Activated T-cell treated with anti-CD3 and anti-CD28 coated beads for 4 hours (primary cell): ENCODE measurements at places on chromosomes 13 and 19.

DNA sequence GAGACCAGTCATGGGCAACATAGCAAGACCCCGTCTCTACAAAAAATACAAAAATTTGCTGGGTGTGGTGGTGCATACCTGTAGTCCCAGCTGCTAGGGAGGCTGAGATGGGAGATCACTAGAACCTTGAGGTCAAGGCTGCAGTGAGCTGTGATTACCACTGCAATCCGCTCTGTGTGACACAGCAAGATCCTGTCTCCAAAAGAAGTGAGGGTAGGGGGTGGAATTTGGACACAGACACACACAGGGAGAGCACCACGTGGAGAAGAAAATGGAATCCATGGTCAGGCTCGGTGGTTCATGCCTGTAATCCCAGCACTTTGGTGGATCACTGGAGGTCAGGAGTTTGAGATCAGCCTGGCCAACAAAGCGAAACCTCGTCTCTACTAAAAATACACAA lies 8.7 kb downstream of the TNFSF9 start:
- DNase-seq = no peak

GRCh38 chr19:33703438-33703750 lies 81.6 kb downstream of the CHST8 start:
- DNase-seq = no peak

DNA sequence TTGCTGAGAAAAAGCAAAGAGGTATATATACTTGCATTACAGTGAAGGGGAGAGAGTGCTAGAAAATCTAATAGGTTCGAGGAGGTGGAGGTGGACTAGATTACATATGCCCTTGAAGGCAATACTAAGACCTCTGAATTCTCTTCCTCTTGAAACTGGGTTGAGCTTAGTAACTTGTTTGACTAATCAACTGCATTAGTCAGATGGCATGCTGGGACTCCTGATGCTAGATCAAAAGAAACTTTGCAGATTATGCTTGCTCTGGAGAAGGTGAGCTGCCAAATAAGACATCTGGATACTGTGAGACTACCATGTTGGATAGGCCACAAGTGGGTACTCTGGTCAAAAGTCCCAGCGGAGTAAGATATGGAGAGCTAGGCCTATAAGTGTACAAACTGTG lies 331.3 kb downstream of the KLF5 start:
- no peak for DNase-seq

- no peak for DNase-seq
Observed at GRCh38 chr13:113559901-113560644, 24.5 kb upstream of the TFDP1 start.

DNA sequence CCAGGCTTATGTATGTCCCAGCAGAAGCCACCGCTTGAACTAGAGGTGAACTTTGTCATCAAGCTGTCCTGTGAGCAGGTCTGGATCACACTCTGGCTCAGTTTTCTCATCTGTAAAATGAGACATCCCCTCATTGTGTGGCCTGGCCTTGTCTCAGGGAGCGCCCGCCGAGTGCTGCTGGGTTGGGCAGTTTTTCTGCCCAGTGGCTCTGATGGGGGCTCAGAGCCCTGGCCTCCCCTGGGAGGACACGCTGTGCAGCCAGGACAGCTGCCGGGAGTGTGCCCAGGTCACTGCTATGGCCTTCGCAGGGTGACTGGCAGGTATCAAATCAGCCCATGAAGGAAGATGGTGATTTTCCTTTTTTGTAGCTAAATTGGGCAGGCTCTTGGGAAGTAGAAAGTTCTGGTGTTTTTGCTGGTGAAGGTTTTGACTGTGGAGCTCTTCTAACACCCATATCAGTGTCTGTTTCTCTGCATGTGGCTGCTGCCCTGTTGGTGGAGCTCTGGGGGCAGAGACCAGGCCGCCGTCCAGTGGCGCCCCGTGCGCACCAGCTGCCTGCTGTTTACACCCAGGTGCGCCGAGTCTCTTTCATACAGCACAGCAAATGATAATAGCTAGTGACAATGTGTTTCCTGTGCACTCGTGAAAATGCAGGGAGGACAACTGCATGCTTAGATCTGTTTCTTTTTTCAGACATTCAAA lies 40.8 kb downstream of the SLC7A9 start:
- DNase-seq = no peak

- DNase-seq = no peak
Observed at GRCh38 chr13:109694972-109695371, 91.4 kb downstream of the IRS2 start.

GRCh38 chr13:21871382-21871781 lies 200.5 kb downstream of the FGF9 start:
- DNase-seq = no peak

DNA sequence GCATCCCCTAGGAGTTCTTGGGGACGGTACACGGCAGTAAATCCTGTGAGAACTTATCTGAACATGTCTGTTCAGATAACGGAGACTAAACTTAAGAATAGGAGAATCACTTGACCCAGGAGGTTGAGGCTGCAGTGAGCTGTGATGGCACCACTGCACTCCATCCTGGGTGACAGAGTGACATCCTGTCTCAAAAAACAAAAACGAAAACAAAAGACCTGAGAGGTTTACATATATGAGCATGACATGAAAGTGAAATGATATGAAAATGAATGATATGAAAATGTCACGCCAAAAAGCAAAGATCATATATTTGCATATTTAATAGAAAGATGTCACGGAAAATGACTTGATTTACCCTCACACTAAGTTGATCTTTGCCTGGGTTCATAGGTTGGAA lies 5.8 kb downstream of the ZNF175 start:
- DNase-seq = no peak

GRCh38 chr19:21709464-21709863 lies 57.9 kb downstream of the ZNF100 start:
- no peak for DNase-seq

DNA sequence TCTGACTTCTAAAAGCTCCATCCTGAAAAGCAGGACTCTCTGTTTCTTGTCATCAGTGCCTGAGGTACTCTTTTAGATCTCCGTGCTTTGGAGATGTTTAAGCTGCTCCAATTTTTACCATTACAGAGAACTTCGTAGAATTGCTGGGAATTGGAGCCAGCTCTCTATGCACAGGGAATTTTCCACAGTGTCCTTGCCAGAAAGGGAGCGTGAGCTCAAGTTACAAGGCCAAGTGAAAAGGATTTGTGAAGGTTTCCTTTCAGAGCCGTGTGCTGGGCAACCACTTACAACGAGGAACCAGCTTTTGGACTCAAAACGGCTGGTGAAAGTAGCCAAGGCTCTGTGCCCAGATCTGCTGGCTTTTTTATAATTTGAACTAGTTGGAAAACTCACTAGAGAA lies 82.6 kb downstream of the NUFIP1 start:
- no peak for DNase-seq

- no peak for DNase-seq
Observed at GRCh38 chr13:60933638-60934037, 482.0 kb downstream of the PCDH20 start.

DNA sequence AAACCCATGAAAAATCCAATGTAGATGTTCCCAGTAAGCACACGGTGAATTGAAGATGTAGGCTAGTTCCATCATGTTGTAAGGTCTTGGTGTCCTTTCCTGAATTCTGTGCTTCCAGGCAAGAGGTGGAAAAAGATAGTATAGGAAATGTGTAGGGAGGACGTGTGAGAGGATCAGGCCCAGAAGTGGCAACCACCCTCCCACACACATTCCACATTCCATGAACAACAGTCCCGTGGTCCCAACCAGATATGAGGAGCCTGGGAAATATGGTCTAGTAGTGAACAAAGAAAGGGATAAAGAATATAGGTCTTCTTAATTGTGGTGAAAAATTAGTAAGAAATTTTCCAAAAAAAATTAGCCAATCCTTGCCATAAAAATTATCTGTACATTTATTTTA lies 1254.2 kb upstream of the SLC10A2 start:
- DNase-seq = no peak

GRCh38 chr19:45668342-45668871 lies 386 bp downstream of the GIPR start:
- DNase-seq = peak; percentile 47

- no peak for DNase-seq
Observed at GRCh38 chr19:12720851-12721655, 2.7 kb downstream of the TNPO2 start.

- DNase-seq = no peak
Observed at GRCh38 chr19:2490659-2491058, 14.7 kb downstream of the GADD45B start.

- no peak for DNase-seq
Observed at GRCh38 chr19:1908364-1908678, 3.1 kb downstream of the ADAT3 start.

DNA sequence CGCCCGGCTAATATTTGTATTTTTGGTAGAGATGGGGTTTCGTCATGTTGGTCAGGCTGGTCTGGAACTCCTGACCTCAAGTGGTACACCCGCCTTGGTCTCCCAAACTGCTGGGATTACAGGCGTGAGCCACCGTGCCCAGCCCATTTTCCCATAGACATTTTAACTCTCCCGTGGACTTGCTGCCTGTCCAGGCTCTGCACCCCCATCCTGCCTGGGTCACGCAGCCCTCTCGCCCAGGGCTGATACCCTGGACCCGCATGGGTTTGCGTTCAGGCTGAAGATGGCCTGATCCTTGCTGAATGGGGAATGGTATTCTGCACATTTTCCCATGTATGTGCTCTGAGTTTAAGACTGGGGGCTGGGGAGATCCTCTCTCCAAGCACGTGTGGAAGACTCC lies 46.0 kb upstream of the RANBP3 start:
- DNase-seq = no peak
